ENCODE measurements at places on chromosomes 2 and 18.
A peak's percentile ranks its signal among the peaks of the same experiment; 100 is the strongest.

GRCh38 chr2:39875182-39875913, 96.3 kb upstream of the THUMPD2 start:
- peak; percentile 63 for DNase-seq

DNA sequence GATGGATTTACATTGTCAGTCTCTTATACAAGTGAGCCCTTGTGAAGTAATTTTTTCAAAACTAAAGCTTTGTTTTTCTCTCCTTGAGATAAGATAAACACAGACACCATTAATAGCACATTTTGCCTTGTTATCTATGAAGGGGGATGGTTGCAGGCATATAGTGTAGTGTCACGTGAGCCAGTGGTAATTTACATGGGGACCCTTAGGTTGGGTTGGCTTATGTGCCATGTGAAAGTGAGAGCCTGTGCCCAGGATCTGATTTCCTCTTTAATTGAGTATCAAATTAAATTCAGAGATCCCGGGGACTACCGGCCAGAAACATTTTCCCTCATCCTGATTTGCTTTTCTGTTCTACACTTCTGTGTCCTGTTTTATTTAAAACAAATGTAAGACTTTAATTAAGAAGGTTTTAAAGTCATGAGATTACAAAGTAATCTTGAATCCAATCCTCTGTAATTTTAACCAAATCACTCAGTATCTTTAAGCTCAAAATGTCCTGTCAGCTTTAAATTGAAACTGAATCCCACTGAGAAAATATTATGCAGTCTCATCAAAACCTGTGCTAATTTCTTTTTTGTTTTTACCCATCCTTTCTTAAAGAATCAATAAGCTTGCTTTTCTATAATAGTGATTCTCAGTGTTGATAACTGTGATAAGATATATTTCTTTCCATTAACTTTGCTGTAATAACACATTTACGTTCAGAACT, 63.8 kb downstream of the PTPRM start:
- DNase-seq, result no peak

DNA sequence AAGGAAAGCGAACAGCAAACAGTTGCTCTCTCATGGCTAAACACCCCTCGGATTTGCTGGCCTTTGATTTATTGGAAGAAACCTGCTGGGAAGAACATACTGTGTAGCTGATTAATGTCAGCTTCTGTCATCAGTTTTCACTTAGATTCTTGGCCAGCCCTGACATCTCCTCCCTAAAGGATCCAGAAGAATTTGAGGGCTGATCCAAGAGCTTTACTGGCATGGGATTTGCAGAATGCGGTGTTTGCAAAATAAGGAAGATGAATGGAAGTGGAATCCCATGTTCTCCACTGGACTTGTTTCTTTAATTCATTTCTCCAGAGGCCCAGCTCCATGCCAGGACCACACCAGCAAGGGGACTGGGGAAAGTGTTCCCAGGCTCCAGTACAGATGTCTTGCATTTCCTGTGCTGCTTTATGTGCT, 80.5 kb downstream of the RDH14 start:
- DNase-seq, result no peak

DNA sequence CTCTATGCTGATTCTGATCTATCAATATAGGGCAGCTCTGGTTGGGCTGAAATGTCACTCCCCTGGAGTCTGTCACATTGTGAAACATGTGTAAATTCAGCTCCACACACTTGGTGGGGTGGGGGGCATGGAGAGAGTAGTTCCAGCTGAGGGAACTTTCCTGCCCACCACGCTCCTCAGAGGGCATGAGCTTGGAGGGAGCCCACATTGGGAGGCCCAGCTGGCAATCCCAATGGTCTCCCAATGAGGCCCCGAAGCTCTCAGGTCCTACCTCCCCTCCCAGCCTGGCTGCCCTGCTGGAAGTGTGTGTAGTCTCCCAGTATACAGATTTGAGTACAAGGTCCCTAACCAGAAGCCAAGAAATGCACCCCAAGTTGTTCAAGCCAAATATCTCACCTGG, 31.5 kb downstream of the GYPC start:
- no peak for DNase-seq

- no peak for DNase-seq
Observed at GRCh38 chr2:85695691-85696668, 1.8 kb downstream of the GNLY start.

DNA sequence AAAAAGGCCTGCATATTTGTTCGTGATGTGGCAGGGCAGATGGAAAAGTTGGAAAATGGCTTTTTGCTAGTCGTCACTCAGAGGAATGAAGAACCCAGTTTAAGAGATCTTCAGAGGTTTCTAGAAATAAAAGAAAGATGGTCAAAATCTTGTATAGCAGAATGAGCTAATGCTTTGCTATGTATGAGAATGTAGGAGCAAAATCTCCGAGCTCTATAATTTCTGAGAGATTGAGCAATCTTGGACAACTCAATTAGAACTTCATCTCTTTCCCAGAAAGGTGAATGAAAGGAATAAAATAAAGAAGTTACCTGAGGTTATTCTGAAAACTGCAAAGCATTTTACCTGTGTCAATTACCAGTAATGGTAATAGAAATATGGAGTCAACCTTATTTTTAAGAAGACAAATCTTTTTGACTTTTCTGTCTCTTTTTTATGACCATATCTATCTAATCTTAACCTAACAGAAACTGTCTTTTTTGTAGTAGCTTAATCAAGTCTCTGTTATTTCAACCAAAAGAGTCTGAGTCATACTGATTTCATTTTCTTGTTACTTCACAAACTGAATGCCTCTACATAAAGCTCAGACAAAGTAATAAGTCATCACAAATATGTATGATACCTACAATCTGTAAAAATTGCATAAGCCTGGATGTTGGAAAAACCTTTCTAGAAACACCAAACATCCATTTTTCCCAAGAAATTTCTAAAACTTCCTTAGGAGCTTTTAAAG, 32.5 kb downstream of the CCDC68 start:
- no peak for DNase-seq

GRCh38 chr2:64324746-64325410, 129.1 kb upstream of the LGALSL start:
- no peak for DNase-seq

DNA sequence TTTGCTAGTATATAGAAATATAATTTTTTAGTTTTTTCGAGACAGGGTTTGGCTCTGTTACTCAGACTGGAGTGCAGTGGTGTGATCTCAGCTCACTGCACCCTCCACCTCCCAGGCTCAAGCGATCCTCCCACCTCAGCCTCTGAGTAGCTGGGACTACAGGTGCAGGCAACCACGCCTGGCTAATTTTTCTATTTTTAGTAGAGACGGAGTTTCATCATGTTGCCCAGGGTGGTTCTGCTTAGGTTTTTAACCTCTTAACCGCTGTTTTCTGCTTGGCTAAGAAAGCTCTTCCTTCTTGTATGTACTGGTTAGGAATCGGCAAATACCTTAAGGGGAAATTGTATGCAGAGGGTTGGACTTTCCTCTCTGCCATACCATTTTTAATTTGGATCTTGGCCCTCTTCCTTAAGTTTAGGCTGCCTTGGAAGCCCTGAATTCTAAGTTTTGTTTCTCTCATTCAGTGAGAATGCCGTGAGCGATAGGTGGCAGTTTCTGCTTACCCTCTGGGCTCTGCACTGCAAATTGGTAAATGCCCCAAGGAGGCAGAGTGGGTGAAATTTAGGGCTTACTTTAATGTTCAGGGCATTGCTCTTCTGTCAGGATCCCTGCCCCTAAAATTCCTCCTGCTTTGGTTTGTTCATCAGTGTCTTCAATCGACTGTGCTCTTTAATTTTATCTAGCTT, 32.3 kb downstream of the EML6 start:
- no peak for DNase-seq

- no peak for DNase-seq
Observed at GRCh38 chr18:3874581-3874980, 424.6 kb downstream of the TGIF1 start.

DNA sequence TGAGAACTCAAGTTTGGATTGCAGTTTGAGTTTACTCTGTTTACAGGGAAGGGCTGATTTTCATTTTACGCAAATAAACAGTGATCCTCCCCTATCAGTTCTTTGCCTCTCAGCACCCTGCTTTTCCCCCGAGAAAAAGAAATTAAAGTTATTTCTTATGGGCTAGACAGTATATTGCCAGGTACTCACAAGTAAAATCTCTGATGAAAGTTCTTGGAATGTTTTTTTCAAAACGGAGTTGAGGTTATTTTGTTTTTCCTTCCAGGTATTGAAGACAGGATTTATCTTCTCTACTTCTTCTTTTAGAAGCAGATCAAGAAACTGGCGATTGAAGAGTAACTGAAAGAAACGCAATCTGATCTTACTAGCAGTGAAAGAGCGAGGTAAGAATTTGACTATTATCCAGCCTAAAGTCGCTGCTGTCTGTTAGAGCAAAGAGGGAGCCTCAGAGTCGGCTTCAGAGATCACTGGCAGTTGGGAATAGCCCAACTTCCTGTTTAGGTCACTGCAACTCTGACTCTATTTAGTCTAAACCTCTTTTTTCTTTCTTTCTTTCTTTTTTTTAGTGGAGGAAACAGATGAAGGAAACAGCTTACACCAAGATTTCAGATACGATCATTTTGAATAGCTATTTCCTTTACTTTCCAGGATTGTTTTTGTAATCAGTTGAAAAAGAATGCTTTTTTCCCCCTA, at the start of gene TFPI:
Gene TFPI, minus strand, starts transcription at position 425 of the 693 bp plus-strand sequence. CDS start 50,667 bp downstream, outside the sequence.
- DNase-seq, result peak; percentile 57

GRCh38 chr2:219907011-219907365, 279.6 kb downstream of the SLC4A3 start:
- no peak for DNase-seq

DNA sequence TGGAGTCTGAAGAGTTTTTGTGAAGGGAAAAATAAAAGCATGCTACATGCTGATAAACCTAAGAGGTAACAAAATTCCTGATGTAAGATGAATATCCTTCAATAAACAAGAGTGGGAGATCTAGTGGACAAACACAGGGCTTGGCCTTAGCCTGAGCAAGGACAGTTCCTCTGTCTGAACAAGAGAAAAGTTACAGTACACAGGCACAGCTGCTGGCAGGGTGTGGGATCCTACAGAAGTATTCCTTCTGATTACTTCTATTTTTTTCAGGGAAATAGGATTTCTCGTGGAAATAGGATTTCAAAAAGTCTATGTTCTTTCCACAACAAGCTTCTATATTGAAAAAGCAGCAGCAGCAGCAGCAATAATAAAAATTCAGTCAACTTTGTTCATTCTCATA, 54.1 kb downstream of the NBAS start:
- no peak for DNase-seq

GRCh38 chr2:11009891-11010290, 98.2 kb downstream of the KCNF1 start:
- no peak for DNase-seq

- no peak for DNase-seq
Observed at GRCh38 chr2:21008790-21009661, 34.8 kb downstream of the APOB start.

DNA sequence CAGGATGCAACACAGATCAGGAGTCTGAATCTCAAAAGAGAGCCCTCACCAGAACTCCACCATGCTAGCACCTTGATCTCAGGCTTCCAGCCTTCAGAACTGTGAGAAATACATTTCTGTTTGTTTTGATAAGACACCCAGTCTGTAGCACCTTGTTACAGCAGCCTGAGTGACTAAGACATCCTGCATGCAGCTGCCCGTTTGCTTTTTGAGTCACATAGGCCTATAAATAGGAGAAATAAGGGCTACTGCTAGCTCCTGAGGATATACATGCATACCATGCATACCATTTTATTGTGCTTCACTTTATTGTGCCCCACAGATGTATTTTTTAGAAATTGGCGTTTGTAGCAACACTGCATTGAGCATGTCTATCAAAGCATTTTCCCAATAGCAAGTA, 337.8 kb downstream of the CDH2 start:
- no peak for DNase-seq

DNA sequence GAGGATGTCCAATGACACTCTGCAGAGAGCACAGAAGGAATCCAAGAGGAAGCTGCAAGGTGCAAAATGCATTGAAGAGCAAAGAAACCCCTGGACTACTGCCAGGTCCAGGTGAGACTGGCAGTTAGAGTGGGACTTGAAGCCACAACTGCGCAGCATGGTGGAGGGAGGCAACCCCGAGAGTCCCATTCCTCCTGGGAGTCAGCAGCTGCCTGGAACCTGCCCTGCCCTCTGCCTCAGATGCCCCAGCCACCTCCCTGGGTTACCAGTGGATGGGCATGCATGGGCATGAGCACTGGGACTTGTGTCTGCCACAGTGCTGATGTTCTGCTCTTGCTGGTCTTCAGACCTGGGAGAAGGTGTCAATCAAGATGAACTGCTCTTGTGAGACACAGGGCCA, 43.2 kb downstream of the ANKMY1 start:
- DNase-seq, result peak; percentile 38

DNA sequence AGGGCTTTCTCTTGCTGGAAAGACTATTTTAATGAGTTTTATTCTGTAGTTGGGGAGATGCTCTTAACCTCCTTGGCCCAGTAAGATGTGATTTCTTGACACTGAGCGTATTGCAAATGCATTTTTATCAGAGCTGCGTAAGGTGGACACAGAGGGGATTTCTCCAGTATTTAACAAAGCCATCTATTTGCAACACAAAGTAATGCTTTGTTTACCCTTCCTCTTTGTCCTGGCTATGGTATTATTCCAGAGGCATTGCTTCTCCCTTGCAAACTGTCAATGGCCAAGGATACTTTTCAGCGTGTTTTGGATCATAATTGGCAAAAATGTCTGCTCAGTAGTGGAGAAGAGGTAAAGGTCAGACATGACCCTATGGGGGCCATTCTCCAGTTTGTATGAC, 90.8 kb upstream of the PIK3C3 start:
- DNase-seq, result no peak

DNA sequence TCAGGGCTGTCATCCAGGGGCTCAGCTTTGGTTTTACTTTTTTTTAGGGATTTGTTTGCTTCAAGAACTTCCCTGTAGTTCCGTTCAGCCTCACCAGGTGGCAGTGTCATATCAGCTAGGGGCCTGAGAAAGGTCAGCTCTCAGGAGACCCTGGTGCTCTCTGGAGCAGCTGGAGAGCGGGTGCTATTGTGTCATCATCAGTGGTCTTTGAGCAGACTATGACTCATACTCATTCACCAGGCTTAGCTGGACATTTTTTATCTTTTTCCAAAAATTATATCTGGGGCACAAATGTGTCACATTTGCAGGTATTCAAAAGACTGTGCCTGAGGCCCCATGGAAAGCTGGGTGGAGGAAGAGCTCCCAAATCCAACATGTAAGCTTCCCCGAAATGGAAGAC, 24.4 kb downstream of the ZNF892 start:
- no peak for DNase-seq

DNA sequence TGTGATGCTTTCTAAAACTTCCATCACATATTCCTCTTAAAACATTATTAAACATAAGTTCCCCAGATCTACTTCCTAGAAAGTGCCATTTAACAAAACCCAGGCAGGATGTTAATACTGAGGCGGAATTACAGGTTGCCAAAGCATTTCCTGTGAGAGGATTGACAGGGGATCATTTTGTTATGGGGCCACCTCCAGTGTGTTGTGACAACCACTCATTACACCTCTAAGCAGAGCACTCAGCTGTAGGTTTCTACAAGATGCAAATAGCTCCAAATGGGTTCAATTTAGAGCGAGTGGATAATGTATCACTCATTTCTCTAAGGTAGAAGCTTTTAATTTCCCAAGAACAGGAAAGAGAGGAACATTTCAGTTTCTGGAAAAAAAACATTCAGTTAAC, 1429.5 kb upstream of the ACVR2A start:
- DNase-seq, result no peak

GRCh38 chr2:158993721-158994587, 25.5 kb downstream of the TANC1 start:
- no peak for DNase-seq

Measured in sciatic nerve (tissue), 2 donors.